ENCODE measurements at places on chromosomes 2 and 18. TPM values are rescaled to one million over a fixed set of nuclear protein-coding genes. Genes with fewer than 3 reads are reported as not detected.

Gene C2orf72
- not detected for total RNA-seq

Gene NPAS2
- total RNA-seq = 29.1 TPM

Gene BUB1
- 4.9 TPM for total RNA-seq

Gene UGT1A4
- 2.9 TPM for total RNA-seq

Gene GRHL1
- 76.3 TPM for total RNA-seq

Gene TTR
- not detected for total RNA-seq

Gene PRSS56
- total RNA-seq = not detected
